ENCODE measurements at places on chromosomes 16 and 17. TPM values are rescaled to one million over a fixed set of nuclear protein-coding genes. Genes with fewer than 3 reads are reported as not detected.

GRCh38 chr16:68236826-68237242 is 907 bp upstream of the ESRP2 start:
- DNase-seq, result no peak

Gene GEMIN4
- total RNA-seq, result 9.0 TPM

GRCh38 chr17:72826602-72827001 is 265.9 kb downstream of the SLC39A11 start:
- no peak for DNase-seq

DNA sequence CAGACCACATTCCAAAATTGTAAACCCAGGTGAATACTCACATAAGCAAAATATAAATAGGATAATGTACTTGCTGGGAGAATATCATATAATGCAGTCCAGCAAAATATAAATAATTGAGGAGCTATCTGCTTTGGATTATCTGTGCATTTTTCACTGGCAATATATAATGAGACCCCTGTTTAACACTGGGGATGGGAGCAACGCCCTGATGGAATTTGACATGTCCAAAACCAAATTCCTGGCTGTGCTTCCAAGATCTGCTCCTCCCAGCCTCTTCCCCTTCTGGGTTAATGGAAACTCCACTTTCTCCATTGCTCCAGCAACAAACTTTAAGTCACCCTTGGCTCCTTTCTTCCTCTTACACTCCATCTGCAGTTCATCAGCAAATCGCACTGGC is 35.5 kb upstream of the HLF start:
- no peak for DNase-seq

GRCh38 chr17:46745376-46745775 is 73.1 kb downstream of the WNT3 start:
- no peak for DNase-seq

Gene FBXL16
- total RNA-seq, result 1.1 TPM

DNA sequence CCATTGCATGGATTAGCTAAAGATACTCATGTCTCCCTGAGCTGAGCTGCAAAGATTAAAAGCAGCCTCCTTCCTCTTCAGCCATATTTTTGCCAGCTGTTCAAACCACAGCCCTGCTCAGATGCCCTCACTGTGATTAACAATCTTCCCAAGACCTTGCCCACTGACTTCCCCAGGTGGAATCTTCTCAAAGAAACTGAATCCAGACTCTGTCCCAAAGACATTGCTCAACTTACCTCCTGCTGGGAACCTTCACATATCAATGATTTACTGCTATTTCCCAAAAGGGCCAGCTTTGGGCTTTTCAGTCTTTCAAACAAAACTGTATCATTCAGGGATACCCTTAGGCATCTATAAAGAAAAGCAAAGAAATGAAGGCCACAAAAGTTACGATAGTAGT is 9.2 kb downstream of the C17orf67 start:
- no peak for DNase-seq

DNA sequence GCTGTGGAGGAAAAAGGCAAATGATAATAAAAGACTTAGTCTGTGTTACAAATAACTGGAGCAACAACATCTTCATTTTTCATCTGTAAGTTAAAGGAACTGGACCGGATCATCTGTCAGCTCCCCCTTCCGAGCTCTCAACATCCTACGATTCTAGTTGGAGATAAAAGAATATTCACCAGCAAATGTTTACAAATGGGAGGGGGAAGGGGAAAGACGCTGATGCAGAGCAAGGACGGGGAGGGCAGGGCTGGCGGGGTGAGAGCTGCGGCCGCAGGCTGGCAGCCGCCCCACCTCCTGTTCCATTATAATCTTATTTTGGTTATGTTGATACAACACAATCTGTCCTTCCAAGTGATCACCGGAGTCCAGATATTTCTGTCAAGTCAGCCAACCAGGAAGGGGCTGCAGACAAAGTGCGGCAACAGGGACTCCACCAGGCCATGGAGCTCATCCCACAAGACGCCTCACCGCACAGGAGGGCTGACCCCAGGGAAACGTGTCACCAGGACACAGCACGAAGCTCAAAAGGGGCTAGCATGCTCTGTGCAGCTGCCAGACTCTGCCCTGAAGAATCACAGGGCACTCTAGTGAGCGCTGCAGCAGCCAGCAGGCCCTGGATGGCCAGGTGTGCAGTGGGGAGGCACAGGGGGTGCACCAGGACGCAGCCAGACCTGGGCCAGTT is 19.7 kb downstream of the FBXO31 start:
- peak; percentile 92 for DNase-seq

Gene SLC47A1
- 146 TPM for total RNA-seq

Gene C1QL1
- total RNA-seq, result not detected

Gene KRT40
- not detected for total RNA-seq

DNA sequence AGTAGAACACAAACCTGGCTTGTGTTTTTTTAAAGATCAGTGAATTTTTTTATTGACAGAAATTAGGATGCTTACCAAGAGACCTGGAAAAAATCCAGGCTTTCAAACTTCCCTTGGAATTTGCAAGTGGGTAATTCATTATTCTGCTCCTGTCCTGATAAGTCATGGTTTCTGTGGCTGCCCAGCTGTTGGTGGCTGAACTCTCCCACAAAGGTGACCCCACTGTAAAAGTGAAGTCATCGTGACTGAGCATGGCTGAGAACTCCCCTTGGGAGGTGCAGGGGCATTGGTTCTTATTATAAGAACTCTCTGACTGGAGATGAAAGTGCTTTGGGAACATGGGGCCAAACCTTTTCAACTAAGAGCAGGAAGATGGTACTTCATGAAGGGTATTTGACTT is 46.6 kb upstream of the TANC2 start:
- DNase-seq, result no peak

- DNase-seq, result peak; percentile 39
Measured at GRCh38 chr17:28912281-28912937, 9.5 kb upstream of the DHRS13 start.

DNA sequence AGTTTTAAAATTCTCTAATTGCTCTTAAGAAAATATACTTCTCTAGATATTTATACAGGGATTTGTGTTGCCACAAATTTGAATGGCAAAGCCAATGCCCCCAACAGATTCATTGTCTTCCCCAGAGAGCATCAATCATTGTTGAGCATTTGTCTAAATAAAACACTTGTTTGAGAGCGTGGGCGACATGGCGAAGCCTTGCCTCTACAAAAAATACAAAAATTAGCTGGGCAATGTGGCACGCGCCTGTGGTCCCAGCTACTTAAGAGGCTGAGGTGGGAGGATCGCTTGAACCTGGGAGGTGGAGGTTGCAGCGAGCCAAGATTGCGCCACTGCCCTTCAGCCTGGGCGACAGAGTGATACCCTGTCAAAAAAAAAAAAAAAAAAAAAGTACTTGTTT is 13.4 kb upstream of the SRSF1 start:
- DNase-seq, result no peak
